GM18507 (cell line): ENCODE measurements at places on chromosomes 6 and 20.

DNA sequence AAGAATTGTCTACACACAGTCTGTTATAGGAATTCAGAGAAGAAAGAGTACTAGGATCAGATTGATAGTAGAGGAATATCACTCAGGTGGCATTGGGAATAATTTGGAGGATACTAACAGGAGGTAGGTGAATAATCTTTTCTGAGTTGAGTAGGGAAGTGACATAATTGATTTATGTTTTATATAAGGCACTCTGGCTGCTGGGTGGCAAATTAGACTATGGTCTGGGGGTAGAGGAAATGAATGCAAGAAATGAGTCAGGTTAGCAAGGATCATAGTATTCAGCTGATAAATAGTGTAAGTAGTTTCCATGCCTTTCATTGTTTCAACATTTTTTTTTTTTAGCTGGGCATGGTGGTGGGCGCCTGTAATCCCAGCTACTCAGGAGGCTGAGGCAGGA, 113.3 kb downstream of the CDKAL1 start:
- no peak for DNase-seq

DNA sequence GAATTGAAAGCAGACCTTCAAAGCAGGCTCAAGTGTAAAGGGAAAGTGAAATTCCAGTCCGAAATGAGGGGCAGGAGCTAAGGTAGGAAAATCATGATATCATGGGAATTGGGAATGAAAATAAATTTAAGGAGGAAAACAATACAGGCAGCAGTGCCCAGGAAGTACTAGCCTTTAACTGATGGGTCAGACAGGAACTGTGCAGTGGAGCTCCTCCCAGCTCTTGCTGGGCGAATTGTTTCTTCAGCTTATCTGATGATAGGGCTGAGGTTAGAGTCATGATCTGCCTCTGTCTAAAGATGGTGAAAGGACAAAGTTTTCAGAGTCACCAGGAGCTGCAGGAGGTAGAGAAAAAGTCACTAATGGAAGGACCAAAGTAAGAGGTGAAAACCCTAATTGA, 457.9 kb upstream of the PTCHD4 start:
- DNase-seq = no peak

GRCh38 chr20:4169360-4170190, 154.2 kb upstream of the RNF24 start:
- DNase-seq = no peak

GRCh38 chr6:75217193-75217592, 11.3 kb upstream of the COL12A1 start:
- DNase-seq = no peak

DNA sequence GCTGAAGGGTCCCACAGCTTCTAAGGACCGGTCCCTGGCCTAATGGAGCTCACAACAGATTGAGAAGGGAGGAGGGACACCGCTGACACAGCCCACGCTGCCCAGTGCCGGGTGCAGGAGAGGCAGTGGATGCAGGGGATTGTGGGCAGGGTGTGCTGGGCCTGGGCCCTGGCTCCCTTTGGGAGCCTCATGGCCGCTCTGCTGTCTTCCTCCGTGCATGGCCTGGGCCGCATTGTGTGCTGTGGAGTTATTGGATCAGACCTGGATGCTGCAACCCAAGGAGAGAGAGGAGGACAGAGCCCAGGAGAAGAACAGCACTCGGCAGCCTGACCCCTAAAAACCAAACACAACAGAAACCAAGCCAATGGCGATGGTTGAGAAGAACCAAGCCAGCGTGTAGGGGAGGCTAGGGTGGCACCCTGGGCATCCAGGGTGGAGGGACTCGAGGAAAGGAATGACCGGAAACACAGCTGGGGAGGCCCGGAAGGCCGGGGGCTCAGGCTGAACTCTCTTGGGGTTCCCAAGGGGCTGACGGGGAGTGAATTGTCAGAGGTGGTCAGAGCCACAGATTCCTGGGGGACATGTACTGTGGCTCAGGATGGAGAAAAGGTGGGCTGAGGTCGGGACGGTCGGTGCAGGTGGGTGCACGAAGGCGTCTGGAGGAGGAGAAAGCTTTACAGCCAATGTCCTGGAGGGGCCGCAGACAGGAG, 41.0 kb downstream of the ERMARD start:
- no peak for DNase-seq

GRCh38 chr6:17225767-17226630, 55.2 kb upstream of the RBM24 start:
- no peak for DNase-seq

DNA sequence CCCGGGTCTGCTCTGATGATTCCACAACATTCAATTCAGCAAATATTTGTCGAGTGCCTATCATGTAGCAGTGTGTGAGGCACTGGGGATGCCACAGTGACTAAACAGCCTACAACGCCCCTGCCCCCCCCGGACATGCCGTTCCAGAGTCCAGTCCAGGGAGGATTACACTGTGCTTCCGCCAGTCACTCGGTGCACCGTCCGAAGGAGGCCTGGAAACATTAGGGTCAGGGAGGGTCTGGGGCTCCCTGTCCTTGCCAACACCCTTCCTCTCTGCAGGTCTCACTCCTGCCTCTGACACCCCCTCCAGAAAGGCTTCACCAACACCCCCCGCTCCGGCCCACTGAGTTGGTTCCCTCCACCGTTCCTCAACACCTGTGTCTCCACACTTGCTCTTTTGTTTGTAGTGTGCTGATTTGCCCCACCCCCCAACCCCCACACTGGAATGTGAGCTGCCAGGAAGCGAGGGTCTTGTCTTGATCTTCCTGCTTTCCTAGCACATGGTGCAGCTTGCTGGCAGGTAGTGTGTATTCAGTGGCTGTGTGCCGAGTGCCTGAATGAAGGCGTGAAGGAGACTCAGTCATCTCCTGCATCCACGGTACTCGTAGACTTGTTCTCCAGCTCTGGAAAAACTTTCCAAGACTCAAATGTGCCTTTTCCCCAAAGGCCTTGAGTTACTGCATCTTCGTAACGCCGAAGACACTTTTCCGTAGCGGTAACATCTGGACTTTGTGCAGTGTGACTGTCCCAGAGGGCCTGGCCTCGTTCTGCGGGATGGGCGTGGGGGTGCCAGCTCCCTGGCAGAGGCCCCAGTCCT, 150.4 kb downstream of the ZDHHC14 start:
- DNase-seq = no peak

DNA sequence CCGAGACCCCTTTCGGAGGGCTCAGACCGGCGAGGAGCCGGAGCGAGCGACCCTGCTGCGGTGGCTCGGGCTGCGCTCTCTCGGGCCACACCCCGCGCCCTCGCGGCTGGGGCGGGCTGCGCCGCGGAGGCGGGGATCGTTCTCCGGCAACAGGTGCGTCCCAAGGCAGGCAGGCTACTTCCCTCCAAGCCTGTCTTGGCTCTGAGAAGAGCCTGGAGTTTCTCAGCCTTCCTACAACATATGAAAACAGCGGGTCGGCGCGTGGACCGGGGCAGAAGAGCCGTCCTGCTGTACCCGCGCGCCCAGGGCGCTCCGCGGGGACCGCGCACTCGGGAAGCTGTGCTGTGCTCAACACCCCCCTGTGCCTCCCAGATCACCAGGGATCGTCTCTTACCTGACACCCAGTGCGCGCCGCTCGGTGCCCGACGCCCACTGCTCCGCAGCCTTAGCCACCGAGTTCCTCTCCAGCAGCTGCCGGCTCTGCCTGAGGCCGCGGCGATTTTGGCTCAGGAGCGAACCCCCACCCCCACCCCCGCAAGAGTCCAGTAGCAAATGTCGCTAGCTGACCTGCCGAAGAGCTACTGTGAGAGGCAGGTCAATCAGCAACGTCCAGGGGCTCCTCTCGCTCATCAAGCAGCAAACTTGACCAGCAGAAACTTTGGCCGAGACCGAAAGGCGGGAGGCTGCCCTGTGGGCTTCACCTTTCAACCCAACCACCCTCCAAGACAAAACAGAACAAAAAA, 3.7 kb upstream of the OLIG3 start:
- no peak for DNase-seq

DNA sequence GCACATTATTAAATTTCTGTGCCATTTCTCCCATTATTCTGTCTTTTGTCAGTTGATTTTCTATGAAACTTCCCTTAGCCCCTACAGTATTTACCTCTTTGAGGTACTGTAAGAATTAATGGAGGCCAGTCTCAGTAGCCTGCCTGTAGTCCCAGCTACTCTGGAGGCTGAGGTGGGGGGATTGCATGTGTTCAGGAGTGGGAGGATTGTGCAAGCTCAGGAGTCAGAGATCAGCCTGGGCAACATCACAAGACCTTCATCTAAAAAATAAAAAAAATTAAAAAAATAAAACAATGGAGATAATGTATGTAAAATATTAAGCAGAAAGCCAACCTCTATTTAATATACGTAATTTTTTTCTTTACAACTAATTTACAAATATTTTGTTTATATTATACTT, 77.8 kb downstream of the OR2B2 start:
- no peak for DNase-seq

DNA sequence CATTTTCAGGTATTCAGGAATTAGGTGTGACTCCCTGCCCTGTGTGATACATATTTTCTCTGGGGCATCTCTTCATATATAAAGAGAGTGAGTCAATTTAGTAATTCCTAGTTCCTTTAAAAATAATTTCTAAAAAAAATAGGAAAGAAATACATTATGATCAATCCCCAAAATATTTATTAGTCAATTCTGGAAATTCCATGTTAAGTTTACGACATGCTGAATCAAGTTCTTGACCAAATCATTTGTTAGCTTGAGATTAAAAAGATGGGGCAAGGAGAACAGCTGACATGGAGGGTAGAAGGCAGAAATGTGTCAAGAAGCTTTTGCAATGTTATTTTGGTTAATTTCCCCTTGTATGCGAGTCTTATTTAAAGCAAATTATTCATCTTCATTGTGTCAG, 22.7 kb upstream of the PRDM1 start:
- DNase-seq = no peak

GRCh38 chr6:85684133-85684808, 41.6 kb upstream of the SYNCRIP start:
- DNase-seq = no peak

- no peak for DNase-seq
Observed at GRCh38 chr20:23625236-23625964, 12.4 kb downstream of the CST3 start.

- no peak for DNase-seq
Observed at GRCh38 chr6:105797983-105798453, 288.1 kb upstream of the PRDM1 start.

DNA sequence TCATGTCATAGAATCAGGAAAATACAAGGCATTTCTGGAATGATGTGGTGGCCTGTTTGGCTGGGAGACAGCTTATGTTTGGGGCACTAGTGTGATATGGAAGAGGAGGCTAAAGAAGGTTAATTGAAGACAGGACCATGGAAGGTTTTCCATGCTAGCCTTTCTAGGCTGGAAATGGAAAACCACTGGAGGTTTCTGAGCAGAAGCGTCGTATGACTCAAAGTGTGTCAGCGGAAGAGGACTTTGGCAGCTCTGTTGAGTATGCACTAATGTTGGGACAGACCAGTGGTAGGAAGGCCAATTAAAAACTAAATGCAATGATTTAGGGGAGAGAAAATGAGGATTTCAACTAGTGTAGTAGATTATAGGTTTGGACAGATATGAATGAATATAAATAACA, 413.1 kb downstream of the PLCB1 start:
- no peak for DNase-seq

GRCh38 chr6:131182991-131183425, 47.7 kb downstream of the AKAP7 start:
- no peak for DNase-seq

DNA sequence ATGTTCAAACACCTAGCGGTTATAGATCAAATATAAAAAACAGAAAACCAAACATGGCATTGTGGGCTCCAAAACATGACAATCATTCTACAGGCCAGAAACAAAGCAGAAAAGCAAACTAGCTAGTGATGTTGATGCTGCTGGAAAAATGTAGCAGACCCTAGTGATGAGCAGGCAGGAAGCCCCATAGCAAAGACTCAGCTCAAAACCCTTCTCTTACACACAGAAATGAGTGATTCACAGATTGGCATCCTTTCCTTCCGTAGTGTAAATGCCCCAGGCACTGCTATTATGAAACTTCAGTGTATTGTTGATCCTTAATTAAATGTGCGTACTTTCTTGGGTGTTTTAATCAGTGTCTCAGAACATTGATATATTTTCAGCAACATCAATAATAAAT, 425.1 kb downstream of the UTRN start:
- DNase-seq = no peak

DNA sequence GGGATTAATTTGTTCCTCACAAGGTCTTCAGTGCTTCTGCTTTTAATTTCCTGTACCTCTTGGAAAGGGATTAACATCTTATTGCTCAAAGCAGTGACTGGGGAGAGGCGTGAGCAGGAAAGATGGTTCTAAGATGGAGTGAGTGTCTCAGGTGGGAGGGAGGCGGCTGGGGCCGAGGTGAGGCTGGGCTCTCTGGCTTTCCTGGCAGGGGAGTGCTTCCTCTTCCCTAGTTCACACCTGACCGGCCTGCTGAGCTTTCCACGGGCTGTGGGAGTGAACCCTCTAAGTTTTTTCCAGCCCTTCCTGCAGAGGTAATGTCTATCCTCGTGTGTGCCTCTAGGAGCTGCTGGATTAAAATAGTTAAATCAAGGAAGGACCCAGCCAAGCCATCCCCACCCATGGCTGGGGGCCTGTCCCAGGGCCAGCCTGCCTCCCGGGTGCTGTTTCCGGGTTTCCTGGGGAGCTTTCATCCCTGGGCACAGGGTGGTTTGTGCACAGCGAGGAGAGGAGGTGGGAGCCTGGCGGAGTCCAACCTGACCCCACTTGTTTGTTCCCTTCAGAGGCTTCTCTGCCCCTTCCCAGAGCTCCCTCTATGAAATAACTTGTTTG, 179.1 kb downstream of the TFAP2C start:
- DNase-seq = no peak

DNA sequence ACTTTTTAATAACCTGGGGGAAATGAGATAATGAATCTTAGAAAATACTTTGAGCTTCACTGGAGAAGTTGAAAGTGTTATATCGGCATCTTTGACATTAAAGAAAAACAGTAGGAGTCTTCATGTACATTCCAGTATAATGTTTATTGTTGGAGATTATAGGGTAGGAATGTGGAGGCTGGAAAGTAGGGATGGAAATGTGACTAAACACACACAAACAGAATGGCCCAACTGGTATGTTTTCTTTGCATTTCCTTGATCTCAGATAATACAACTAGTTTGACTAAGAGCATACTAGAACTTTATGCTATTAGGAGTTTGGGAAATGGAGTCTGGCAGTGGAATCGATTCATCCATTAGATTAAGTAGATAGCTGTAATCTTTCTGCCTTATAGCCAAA, 10.1 kb upstream of the BAG2 start:
- no peak for DNase-seq

DNA sequence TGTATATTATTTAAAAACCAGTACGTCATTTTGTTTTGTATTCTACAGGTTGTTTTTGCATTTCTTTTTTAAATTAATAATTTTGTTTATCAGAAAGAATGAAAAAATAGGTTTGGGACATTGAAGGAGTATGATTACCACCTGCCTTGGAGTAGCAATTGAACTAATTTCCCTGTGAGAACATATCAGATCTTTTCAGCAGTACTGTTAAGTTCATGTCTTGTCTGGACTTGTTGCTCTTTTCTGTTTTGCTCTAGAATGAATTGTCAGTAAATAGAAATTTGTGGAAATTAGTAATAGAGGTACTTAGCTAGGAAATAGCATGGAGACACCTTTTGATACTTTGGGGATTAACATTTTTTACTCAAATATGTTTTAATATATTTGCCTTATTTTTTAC, 24.3 kb downstream of the HSF2 start:
- DNase-seq = no peak

- DNase-seq = no peak
Observed at GRCh38 chr6:45619994-45620471, 242.3 kb upstream of the SUPT3H start.

GRCh38 chr20:31721408-31722256, 1.0 kb downstream of the BCL2L1 start:
- DNase-seq = no peak
